Astrocyte (in vitro differentiated cells and primary cell): ENCODE measurements at places on chromosomes 3 and 15. TPM values are rescaled to one million over a fixed set of nuclear protein-coding genes. Genes with fewer than 3 reads are reported as not detected.

Gene GOLGA6L4
- 3.3 and 4.6 TPM in 2 replicates for total RNA-seq

Gene PPARG
- 3.0 and 4.4 TPM in 2 replicates for total RNA-seq

Gene NEK10
- total RNA-seq: 3.2 and 3.4 TPM in 2 replicates

Gene HTR3E
- not detected in 2 replicates for total RNA-seq

Gene ZPLD1
- total RNA-seq: 0.45 and 0.60 TPM in 2 replicates

Gene DPPA4
- 81.5 and 83.0 TPM in 2 replicates for total RNA-seq

Gene GPR171
- not detected in 2 replicates for total RNA-seq
